ENCODE measurements at places on chromosomes 1 and 21. TPM values are rescaled to one million over a fixed set of nuclear protein-coding genes. Genes with fewer than 3 reads are reported as not detected.
A peak's percentile ranks its signal among the peaks of the same experiment; 100 is the strongest.

GRCh38 chr1:22452481-22452957, 868 bp downstream of the ZBTB40 start:
- peak; percentile 24 for DNase-seq

GRCh38 chr21:25949701-25950100, 214.9 kb downstream of the GABPA start:
- DNase-seq: no peak

IFNLR1 gene
- polyA plus RNA-seq: 0.10 TPM

DNA sequence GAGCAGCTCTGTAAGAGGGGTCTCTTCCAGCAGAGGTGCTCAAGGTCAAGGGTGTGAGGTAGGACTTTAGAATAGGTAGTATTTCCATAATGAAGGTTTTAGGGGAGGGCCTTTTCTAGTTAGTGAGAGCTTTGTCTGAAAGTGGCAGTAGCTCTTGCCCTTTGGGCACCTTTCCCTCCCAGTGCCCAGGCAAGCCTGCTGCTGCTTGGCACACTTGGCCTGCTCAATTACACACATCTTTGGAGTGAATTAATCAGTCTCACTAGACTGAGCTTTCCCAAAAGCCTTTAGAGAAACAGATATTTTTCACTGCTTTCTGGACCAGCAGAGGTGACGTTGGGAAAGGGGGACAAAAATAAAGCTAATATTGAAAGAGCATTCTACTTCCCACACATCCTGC, 48.0 kb downstream of the MAB21L3 start:
- DNase-seq: no peak

GRCh38 chr1:205343431-205344065, 13.2 kb downstream of the KLHDC8A start:
- no peak for DNase-seq

DNA sequence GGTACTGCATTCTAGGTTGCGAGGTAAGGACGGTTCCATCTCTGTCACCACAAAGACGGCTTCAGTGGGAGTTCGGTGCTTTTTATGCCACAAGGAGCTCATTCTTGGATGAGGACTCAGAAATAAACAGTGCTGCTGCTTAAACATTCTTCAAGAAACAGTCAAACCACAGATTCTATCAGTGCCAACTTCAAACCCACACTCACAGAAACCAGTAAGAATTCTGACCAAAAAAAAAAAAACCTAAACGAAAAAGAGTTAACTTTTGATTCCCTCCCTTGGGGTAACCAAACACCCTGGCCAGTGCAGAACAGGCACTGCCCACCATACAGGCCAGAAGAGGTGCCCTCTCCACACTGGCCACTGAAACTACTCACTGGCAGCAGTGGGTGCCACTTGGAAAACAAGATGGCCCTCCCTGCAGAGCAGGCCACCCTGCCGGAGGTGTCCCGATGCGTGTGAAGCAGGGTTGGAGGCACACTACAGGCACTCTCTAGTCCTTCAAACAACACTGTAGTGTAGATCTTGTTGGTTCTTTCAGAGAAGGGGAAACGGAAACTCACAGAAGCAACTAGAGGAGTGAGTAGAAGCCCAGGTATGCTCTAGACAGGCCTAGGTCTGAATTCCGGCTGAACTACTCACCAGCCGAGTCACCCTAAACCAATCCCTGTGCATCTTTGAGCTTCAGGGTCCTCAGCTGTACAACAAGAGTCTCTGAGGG, 87.3 kb upstream of the TLR5 start:
- no peak for DNase-seq

Measured in forelimb muscle (tissue), 1 donor.